NCI-H1694 (cell line): ENCODE measurements at places on chromosomes 5 and 9.

DNA sequence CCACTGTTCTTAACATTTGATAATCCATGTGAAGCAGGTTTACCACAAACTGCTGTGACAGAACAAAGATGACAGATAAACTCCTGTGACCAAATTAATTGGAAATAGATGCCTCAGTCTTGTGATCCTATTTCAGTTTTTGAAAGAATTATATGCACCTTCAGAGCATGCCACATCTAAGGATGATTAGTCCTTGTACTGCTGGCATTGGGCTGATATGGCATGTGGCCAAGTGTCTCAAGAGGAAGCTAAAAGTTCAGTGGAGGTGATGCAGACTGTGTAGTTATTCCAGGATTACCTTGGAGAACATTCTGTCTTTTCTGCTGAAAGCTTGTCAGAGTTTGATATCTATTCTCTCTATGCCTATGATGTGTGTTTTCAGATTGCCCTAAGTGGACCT lies 314.4 kb upstream of the EFNA5 start:
- no peak for DNase-seq

- DNase-seq: no peak
Observed at GRCh38 chr9:113299800-113300292, 3.3 kb downstream of the RNF183 start.

DNA sequence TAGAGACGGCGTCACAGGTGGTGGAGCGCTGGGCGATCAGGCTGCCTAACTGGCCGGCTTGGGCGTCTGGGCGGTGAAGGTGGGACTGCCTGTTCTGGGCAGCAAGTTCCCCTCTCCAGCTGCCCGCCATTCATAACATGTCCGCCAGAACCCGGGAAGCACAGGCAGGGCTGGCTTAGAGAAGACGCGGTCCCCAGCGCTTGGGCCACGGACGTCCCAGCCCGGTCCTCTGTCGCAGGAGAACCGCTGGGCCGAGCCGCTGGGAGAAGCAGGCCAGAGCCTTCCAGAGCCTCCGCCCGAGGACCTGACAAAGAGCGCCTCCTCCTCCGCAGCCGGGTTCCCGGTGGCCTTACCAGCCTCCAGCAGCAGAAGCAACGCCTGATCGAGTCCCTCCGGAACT lies 15.2 kb upstream of the HAND1 start:
- DNase-seq: no peak

DNA sequence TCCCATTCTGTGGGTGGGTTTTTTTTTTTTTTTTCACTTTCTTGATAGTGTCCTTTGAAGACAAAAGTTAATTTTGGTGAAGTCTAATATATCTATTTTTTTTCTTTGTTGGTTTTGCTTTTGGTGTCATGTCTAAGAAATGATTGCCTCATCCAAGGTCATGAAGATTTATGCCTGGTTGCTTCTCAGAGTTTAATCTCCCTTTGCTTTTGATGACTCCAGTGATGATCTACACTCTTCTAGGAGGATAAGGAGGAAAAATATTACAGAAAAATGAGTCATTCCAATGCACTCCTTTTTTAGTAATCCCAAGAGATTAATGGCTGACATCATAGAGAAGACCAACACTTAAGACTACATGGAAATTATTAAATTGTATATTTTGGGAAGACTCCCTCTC lies 79.7 kb upstream of the ICE1 start:
- no peak for DNase-seq

- no peak for DNase-seq
Observed at GRCh38 chr5:155049569-155050383, 36.2 kb downstream of the KIF4B start.

GRCh38 chr5:3101561-3101960 lies 350.1 kb upstream of the IRX2 start:
- no peak for DNase-seq

DNA sequence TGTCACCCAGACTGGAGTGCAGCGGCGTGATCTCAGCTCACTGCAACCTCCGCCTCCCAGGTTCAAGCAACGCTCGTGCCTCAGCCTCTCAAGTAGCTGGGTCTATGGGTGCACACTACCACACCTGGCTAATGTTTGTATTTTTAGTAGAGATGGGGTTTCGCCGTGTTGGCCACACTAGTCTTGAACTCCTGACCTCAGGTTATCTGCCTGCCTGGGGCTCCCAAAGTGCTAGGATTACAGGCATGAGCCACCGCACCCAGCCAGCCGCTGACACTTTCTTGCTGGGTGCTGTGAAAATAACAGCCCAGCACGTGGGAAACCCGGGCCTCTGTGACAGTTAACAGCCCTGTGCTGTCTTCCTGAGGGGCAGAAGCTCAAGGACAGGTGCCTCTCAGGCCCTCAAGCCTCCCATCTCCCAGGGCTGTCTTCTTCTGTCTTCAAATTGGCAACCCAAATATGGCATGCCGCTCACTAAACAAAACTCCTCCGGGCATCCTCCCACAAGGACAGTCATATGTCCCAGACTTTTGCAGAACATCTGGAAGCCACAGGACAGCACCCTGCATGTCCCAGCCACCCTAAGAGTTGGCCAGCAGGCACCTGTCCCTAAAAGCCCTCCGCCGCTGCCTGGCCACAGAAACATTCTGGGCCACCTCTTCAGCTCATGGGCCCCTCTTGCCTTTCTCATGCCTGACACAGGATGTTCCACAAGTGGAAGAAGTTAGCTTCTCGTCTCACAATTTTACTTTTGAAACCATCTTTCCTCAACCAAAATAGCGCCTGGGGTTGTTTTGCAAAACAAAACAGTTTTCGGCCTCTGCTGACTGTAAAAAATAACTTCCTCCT lies 233.6 kb downstream of the SYK start:
- no peak for DNase-seq
